ENCODE measurements at places on chromosomes 7 and 10.

- no peak for DNase-seq
Observed at GRCh38 chr10:77030974-77031373, 606.6 kb downstream of the KCNMA1 start.

GRCh38 chr7:64313740-64314491 is at the start of gene ZNF736:
Gene ZNF736 (plus strand): TSS chr7:64313961. CDS start chr7:64314151, 190 bp downstream.
- DNase-seq: peak; percentile 94

- DNase-seq: no peak
Observed at GRCh38 chr10:35037104-35037503, 53.0 kb downstream of the CUL2 start.

- no peak for DNase-seq
Observed at GRCh38 chr10:130022511-130023299, 58.6 kb upstream of the EBF3 start.

GRCh38 chr10:15857107-15857575 is 3.2 kb downstream of the MINDY3 start:
- DNase-seq: no peak

GRCh38 chr10:30727524-30727923 is 98.0 kb upstream of the LYZL2 start:
- no peak for DNase-seq

DNA sequence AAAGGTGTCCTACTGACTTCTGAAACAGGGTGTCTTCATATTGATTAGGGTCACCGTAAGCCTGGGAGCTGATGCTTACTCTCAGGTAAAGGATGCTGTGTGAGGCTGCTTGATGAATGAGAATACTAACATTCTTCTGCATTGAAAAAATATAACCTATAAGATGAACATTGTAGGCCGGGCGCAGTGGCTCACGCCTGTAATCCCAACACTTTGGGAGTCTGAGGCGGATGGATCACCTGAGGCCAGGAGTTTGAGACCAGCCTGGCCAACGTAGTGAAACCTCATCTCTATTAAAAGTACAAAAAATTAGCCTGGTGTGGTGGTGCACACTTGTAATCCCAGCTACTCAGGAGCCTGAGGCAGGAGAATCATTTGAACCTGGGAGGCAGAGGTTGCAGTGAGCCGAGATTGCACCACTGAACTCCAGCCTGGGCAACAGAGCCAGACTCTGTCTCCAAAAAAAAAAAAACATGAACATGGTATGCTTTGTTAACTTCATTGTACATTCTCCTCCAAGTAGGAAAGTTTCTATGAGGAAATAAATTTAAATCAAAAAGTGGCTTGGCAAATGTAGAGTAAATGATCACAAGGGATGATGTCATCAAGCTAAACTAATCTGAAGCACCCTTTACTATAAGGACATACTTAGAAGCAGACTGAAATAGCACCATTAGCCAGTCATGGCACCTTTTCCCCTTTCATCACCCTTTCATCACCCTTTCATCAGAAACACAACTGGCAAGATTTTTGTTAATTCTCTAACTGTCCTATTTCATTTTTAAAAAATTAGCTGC is 1.5 kb upstream of the BRAF start:
- no peak for DNase-seq

GRCh38 chr7:142932386-142933091 is 1.0 kb downstream of the TRPV5 start:
- DNase-seq: no peak

- no peak for DNase-seq
Observed at GRCh38 chr10:16606421-16606820, 84.7 kb upstream of the C1QL3 start.

DNA sequence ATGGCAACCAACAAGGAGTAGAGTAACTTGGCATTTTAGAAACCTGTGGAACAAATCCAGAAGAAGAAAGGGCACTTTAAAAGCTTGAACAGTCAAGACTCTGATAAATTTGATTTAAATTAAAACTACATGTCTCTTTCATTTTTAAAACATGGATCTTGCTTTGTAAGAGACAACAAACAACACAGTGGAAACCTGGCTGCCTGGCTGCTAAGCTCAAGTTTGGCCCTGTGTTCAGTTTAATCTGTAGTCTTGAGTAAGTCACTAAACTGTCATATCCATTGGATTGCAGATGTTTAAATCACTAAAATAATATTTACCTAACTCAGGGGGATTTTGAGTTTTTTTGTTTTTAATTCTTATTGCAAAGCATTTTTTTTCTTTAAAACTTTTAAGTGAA is 374.9 kb upstream of the SEMA3D start:
- DNase-seq: no peak

DNA sequence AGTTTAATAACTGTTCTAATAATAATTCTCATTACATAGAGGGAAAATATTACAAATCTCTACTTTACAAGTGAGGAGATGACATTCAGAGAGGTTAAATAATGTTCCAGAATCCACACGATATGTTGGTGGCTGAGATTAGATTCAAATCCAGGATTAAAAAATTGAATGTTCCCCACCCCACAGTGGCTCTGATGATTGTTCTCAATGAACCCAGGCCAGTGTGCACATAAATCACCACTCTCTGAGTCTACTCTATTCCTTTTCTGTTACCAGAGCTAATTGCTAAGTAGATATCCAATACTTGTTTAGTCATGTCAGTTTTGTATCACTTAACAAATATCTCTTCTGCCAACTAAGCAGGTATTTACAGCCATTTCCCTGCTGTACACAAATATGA is 281.0 kb downstream of the ABCA13 start:
- no peak for DNase-seq

DNA sequence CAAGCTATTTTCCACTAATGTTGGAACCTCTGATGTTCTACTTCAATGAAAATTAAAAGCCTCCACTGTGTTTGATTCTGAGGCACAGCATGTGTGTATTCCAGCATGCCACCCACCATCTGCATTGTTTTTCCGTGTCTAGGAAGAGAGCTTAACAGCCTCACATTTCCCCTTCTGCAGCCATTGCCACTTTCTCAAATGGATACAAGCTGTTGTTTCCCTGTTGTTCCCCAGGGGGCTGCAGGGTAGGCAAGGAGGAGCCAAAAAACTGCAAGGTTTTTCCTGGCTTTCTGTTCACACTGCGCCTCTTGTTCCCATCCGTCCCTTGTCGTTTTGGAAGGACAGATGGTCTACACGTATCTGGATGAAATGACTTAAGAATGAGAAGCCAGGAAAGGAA is 72.3 kb upstream of the DNAJB12 start:
- DNase-seq: peak; percentile 12

DNA sequence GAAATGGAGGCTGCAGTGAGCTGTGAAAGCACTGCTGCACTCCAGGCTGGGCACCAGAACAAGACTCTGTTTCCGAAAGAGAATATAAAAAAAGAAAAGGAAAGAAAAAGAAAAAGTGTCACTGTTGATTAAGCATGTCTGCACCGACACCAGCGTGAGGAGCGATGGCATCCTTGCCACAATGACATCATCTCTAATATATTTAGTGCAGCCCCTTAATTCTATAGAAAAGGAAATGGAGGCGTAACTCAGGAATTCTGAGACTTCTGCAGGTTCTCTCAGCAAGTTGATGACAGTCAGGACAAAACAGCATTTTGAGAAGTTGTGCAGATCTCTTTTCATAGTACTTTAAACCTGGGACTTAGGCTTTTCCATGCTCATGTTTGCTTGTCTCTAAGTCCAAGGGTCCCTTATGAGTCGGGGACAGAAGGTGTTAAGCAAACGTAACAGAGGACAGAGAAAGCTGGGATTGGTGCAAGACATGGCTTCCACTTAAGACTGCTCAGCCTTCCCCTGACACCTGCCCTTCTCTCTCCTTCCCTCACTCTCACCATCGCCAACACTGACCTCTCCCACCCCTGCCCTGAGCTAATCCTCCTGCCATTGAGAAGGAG is 16.9 kb upstream of the ANKRD1 start:
- no peak for DNase-seq

GRCh38 chr10:94043431-94043990 is 49.8 kb downstream of the PLCE1 start:
- DNase-seq: no peak

DNA sequence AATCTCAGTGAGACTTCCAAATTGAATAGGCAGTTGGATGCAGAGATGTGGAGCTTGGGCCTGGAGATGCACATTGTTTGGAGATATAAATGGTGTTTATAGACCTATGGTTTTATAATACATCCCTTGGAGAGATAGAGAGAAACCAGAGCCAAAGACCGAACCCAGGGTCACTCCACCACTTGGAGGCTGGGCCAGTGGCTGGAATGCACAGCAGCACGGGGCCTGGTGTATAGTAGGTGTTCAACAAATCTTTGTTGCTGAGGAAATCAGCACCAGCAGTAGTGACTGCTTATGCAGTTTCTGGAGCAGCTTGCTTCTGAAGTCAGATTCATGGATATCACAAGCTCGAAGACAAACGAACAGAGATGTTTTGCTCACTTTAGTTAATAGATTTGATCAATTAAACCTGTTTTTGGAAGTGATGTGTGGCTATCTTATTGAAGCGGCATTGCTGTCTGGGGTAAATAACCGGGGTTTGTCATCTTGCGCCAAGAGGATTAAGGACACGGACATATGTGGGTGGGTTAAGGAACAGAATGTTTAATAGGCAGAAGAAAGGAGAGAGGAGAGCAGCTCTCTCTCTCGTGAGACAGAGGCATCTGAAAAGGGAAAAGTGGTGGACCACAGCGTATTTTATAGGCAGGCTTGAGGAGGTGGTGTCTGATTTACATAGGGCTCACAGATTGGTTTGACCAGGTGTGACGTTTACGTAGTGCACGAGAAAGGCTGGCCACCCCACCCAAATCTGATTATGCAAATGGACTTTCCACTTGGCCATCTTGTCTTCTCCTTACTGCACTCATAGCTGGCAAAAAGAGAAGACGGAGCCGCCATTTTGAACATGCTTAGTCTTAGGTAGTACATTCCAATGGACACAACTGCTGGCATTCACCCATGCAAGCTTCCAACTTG is 11.1 kb downstream of the RBP4 start:
- DNase-seq: no peak

DNA sequence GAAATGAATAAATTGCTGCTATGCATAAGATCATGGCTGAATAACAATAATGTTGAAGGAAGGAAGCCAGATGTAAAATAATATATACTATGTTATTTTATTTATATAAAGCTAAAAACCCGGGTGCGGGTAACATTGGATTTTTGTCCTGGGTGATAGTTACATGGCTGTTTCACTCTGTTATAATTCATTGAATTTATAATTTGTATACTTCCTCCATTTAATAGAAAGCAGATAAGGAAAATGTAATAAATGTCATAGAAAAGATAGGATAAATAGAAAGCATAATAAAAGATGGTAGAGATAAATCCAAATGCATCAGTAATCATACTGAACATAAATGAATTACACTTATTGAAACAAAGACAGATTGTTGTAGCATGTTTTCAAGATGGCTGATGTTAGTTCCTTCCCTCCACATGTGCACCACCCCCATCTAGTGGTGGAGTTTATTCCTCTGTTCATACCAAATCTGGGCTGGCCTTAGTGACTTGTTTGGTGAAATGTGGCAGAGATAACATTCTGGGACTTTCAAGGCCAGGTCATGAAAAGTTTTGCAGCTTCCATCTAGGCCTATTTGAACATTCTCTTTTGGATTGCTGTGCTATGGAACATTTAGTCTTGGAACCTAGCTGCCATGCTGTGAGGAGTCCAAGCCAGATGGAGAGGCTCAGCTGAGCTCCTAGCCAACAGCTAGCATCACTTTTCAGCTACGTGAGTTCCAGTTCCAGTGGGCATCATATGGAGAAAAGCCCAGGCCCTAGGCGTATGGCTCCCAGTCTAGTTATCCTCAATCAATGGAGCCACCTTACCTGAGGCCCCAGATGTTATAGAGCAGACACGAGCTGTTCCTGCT is 46.9 kb downstream of the AHCYL2 start:
- DNase-seq: peak; percentile 40

DNA sequence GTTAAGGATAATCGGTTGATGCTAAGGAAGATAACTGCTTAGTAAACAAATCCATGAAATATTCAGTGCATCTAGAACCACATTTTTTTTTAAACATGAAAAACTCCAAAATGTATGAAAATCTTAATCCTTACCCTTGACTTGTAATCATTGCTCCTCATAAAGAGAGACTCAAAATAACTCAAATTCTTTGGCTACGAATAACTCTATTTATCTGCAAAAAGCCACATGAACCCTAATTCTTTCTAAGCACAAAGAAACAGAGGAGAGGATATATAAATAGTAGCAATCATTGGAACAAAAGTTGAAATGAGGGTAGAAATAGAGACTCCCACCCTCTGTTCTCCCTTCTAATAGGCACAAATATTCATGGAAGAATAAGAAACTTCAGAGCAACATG is 40.2 kb downstream of the ANK3 start:
- DNase-seq: no peak

DNA sequence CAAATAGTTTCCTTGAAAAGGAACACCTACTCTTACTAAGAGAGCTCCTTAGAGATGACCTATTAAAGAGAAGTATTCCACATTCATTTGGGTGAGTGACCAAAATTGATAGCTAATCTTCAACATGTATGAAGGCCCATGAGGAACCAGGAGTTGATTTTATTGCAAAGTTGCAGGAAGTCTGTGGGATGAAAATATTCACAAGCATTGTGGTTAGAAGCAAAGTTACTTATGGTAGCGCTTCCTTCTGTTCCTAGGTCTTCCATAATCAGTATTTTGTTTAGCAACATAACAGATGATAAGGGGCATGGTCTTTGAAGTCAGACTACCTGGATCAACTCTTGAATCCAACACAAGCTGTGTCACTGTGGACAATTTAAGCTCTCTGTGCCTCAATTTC is 164.5 kb downstream of the DGKB start:
- DNase-seq: no peak

DNA sequence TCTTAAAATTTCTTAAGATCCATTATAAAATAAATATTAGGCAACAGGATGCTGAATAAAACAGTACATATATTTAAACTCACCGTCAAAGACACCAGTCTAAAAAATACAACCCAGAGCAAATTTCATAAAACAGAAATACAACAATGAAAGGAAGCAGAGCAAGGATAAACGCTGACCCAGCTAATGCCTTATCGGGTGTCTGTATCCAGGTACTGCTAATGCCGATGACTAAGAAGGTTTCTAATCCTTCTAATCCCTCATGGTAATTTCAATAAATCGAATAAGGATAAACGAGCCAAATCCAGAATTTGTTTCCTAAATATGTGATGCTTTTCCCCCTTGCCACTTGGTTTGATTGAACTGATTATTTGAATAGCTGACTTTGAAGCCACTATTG is 1.7 kb downstream of the HYCC1 start:
- no peak for DNase-seq

- DNase-seq: no peak
Observed at GRCh38 chr7:116981939-116982338, 28.6 kb downstream of the ST7 start.

GRCh38 chr10:125264091-125264490 is 103.7 kb upstream of the CTBP2 start:
- no peak for DNase-seq

GRCh38 chr7:99102809-99103690 is 40.9 kb downstream of the SMURF1 start:
- DNase-seq: no peak

DNA sequence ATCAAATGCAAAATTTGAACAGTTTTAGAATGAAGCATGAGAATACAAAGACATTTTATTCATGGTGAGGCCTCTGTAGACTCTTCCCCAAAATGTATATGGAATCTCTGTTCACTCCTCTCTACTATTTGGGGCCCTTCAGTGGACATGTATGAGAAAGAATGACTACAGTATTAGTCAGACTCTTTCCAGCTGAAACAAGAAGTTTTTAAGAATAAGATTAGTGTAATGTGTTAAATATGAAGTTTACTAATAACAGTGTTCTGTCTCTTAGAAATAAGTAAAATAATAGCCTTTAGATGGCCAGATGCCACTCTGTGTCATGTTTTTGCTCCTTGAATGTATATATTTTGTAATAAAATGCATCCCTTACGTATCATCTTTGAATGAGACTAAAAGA is 585.6 kb downstream of the SUGCT start:
- DNase-seq: no peak

GRCh38 chr10:28879875-28880682 is 202.8 kb downstream of the BAMBI start:
- no peak for DNase-seq
